ENCODE measurements at places on chromosomes 1 and 21.

GRCh38 chr1:24998563-24999245, 68.6 kb upstream of the RUNX3 start:
- DNase-seq, result no peak

- DNase-seq, result no peak
These were observed 994 bp upstream of the LAMTOR5 start for GRCh38 chr1:110408488-110408887.

DNA sequence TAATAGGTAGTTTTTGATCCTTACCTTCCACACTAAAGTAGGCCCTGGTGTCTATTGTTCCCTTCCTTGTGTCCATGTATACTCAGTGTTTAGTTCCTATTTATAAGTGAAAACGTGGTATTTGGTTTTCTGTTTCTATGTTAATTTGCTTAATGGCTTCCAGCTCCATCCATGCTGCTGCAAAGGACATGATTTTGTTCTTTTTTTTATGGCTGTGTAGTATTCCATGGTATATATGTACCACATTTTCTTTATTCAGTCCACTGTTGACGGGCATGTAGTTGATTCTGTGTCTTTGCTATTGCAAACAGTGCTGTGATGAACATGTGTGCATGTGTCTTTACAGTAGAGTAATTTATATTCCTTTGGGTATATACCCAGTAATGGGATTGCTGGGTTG, 20.8 kb downstream of the PRCC start:
- DNase-seq, result no peak

GRCh38 chr1:13582713-13583443, 754 bp upstream of the PDPN start:
- DNase-seq, result no peak

DNA sequence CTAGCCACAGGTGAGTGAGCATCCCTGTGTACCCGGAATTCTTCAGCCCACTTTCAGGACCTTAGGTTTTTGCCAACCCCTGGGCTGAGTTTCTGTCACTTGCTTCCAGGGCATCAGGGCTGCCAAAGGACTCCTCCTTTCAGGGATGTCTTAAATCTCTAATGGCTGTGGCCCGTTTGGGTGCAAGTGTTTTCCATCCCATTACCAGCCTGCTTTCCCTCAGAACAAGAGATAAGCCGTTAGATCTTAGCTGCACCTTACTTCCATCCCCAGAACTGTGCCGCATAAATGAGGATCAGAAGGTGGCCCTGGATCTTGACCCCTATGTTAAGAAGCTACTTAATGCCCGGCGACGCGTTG, 652 bp downstream of the SNAPIN start:
- DNase-seq, result no peak

DNA sequence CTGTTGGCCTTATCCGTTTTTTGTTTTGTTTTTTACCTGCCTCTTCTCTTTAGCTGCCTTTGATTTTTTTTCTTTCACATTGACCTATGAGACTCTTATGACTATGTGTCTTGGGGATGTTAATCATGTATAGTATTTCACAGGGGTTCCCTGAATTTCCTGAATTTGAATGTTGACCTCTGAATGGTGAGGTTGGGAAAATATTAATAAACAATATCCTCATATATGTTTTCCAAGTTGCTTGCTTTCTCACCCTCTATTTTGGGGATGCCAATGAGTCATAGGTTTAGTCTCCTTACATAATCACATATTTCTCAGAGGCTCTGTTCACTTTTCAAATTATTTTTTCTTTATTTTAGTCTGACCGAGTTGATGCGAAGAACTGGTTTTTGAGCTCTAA, 29.6 kb downstream of the GBP5 start:
- no peak for DNase-seq

- DNase-seq, result peak; percentile 72
These were observed 12.9 kb downstream of the PLA2G2F start for GRCh38 chr1:20151906-20152598.

DNA sequence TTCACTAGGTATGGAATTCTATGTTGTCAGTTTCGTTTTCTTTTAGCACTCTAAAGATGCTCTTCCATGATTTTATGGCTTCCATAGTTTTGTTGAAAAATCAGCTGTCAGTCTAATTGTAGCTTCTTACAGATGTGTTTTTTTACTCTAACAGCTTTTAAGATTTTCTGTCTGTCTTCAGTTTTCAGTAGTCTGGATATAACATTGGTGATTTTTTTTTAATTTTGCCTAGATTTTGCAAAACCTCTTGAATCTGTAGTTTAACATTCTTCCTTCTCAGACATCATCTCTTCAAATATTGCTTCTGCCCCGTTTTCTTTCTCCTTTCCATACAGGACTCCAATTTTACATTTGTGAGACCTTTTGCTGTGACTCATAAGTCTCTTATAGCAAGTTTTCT, 17.9 kb upstream of the DYRK1A start:
- no peak for DNase-seq

- peak; percentile 32 for DNase-seq
These were observed 121.2 kb downstream of the LTN1 start for GRCh38 chr21:28871388-28872010.

DNA sequence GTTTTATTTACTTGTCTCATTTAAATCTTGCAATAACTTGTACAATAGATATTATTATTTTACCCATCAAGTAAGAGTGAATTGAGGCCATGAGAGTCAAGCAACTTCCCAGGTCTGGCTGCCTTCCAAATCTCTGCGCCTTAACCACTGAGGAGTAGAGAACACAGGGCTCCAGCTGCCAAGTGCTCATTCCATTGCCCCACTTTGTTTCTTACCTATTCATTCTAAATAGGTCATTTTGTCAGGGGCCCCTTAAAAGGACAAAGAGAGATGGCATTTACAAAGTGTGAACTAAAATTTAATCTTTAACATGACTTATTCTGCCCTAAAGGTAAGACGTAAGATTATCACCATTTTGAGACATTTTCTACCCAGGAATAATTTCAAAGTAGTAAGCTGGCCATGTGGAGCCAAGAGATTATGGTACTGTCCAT, 3.5 kb downstream of the PPP1R15B start:
- peak; percentile 78 for DNase-seq

GRCh38 chr1:40197656-40198055, 36.5 kb downstream of the RLF start:
- no peak for DNase-seq

GRCh38 chr1:42746436-42747105, 6.5 kb upstream of the CLDN19 start:
- DNase-seq, result no peak

GRCh38 chr1:125087691-125088090, 3902.9 kb downstream of the SRGAP2C start:
- no peak for DNase-seq

DNA sequence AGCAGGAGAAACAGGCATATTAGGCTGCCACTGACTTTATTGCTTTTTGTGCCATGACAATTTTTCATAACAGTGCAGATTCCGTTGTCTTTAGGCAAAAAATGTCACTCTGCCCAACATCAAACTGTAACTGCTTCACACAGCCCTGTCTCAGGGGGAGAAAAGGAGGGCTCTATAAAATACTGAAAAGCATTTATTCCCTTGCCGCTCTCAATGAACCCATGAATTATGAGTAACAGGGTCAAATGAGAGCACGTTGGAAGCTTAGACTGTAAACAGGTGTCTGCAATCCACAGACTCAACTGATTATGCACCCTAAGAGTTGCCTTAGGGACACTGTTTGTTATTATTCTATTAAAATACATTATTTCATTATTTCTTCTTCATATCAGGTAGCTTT, 292.1 kb upstream of the FMN2 start:
- no peak for DNase-seq

DNA sequence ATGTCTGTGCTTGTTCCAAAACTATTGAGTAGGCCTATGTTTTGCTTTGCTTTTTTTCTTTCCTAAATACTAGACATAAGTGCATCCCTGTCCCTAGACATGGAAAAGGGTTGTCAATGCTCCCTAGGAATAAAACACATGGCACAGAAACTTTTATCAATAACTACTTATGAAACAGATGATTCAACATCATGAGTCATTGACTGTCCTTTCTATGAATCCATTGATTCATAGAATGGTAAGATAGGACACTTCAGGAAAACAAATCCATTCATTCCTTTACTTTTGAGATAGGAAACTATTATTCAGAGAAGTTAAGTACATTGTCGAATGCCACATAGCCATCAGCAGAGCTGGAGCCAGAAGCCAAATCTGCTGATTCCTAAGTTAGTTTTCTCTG, 147.5 kb downstream of the TSEN15 start:
- DNase-seq, result peak; percentile 35

DNA sequence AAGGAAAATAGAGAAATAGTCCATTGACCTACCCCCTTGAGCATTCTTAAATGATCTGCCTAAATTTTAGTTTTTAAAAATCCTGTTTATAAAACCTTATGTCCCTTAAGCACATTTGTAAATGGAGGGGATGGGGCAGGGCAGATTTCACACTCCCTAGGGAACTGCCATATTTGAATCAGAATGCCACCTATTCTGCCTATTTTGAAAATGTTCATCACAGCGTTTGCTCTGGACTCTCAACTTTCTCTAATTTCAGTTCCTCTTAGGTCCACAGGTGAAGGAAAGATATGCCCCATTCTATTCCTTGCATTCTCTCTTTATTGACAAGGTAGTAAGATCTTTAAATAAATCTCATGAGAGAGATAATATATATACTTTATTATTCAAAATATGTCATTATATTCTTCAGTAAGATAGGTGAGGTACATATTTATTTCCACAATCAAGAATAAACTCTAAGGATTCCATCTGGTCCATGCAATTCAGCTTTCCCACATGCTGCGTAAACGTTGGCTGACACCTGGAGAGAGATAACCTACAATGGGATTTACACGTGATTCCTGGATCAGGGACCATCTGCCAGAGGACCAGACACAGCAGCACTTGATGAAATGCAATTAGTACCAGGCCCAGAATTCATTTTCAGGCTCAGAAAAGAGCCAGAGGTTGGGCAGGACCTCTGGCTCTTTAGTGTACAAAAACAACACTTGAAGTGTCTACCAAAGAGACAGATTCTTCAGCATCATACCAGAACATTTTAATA, 1.2 kb upstream of the LPGAT1 start:
- DNase-seq, result no peak

DNA sequence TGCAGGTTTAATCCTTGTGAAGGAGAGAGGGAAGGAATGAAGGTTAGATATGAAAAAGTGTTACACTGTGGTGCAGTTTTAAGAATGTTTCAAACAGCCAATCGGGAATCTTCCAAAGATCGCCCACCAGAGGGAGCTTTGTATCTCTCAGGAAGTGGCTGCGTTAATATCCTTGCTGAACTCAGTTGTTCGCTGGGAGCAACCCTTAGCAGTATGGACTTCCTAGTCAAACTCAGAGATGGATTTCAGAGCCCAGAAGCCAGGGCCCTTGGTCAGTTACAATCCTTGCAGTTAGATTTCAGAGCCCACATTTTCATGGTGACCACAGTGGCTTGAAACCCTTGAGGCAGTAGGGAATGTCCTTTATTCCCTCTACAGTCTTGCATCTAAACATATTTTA, 136.2 kb downstream of the NTNG1 start:
- peak; percentile 69 for DNase-seq

DNA sequence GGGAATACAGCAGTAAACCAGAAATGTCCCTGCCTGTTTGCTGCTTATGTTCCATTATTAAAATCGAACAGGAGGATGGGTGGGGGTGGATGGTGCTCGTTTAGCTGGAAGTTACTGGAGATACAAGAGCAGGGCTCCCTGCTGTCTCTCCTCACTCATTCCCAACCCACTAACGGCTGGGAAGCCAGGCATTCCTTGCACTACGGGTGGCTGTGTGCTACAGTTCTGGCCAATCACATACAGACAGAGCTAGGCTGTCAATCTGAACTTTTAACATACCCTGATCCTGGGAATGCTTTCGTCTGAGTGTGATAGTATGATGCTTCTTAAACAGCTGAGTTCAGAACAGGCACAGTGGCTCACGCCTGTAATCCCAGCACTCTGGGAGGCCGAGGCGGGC, 7.0 kb downstream of the SIPA1L2 start:
- peak; percentile 8 for DNase-seq

- DNase-seq, result no peak
These were observed 9.3 kb downstream of the SLC19A1 start for GRCh38 chr21:45532826-45533360.

DNA sequence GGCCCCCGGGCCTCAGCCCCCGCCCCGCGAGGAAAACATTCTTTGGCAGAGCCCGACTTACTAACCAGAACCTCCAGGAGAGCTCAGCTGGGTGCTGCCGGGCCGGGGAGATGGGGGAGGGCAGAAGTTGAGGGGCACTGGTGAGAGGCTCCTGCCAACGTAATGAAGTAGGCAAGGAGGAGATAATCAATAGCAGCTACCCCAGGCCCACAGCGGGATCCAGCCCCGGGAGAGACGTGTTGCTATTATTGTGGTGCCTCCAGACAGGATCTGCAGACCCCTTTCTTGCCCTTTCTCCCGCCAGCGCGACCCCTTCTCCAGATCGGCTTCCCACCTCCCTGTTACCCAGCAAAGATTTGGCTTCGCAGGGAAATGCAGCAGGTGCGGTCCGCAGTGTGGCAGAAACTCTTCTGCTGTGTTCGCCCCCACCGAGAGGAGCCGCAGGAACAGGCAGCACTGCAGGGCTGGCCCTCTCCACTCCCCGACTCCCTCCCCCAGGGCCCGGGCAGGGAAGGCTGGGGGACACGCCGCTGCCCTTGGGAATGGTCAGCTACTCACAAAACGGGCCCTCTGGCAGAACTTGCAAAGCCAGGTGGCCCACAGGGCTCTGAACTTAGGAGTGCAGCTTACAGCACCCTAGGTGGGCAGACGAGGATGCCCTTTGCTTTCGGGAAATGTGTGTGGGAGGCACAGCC, 1.5 kb upstream of the KCNA2 start:
- DNase-seq, result no peak

- DNase-seq, result no peak
These were observed 1.5 kb downstream of the SPATC1L start for GRCh38 chr21:46182548-46183336.

DNA sequence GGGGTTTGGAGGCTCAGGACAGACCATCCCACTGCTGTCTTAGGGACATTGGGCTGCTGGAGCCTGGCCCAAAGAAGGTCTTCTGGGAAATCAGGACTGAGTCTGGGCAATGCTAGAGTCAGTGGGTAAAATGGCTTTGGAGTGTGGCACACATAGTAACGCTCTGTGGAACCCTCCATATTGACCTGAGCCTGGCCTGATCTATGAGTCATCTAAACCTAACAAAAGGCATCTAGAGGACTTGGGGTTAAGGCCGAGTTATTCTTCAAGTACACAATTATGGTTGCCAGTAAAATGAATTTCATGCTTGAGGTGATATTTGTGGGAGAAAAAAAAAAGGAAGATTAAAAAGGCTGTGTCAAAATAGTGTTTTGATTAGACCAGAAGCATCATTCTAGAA, 77.7 kb downstream of the ST6GALNAC5 start:
- no peak for DNase-seq

GRCh38 chr1:201317551-201317950, 34.2 kb downstream of the PKP1 start:
- no peak for DNase-seq

DNA sequence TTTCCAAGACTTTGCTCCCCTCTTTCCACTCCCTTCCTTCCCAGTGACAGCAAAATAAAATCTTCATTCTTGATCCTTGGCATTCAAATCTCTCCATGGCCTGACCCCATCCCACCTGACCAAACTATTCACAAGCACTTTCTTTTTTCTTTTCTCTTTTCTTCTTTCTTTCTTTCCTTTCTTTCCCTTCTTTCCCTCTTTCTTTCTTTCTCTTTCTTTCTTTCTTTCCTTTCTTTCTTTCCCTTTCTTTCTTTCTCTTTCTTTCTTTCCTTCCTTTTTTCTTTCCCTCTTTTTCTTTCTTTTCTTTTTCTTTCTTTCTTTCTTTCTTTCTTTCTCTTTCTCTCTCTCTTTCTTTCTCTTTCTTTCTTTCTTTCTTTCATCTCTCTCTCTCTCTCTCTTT, 207.1 kb downstream of the ADGRL2 start:
- no peak for DNase-seq

- no peak for DNase-seq
These were observed 79.7 kb downstream of the POFUT2 start for GRCh38 chr21:45207839-45208626.

GRCh38 chr1:18794561-18794960, 64.9 kb downstream of the TAS1R2 start:
- no peak for DNase-seq

Measured in fibroblast of upper back skin (primary cell).